SHP77 (cell line): ENCODE measurements at places on chromosomes 12 and 14.
A peak's percentile ranks its signal among the peaks of the same experiment; 100 is the strongest.

- no peak for DNase-seq
These were observed 123.4 kb downstream of the DICER1 start for GRCh38 chr14:95033682-95034632.

GRCh38 chr12:107442326-107442987 is 243.1 kb upstream of the PWP1 start:
- no peak for DNase-seq

DNA sequence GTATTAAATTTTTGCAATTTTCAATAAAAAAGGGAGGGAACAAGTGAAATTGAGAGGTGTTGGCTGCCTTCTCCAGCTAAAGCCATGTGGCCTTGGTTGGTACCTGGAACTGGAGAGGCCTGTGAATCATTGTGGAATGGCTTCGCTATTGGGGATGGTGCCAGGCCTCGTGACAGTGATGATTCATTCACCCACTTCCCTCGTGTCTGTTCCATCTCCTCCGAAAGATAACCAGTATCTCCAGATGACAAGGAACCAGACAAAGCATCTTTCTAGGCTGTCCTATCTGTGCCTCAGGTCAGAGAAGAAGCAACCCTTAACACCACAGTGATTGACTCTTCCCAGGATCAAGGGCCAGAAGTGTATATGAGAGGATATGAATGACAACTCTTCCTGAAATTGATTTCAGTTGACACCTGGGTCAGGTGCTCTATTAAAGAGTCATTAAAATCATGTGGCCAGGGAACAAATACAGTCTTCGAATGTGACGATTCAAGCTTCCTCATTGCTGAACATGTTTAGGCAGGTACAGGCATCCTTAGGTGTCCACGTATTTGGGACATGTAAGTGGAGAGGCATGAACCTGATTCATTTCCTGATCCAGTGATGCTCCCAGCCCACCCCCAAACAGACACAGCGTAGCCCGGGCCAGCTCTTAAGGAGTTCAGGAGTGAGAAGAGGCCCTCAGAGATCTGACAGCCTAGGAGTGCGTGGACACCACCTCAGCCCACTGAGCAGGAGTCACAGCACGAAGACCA is at the start of gene RNASE7:
RNASE7 (plus strand) TSS at position 687 of the 758 bp plus-strand sequence. CDS start 631 bp downstream, outside the sequence.
- no peak for DNase-seq

GRCh38 chr14:55712491-55712890 is 132.5 kb downstream of the KTN1 start:
- peak; percentile 25 for DNase-seq

GRCh38 chr12:26205941-26206340 is 10.6 kb downstream of the SSPN start:
- no peak for DNase-seq

- DNase-seq = no peak
These were observed 1.4 kb upstream of the AP4S1 start for GRCh38 chr14:31024010-31024480.

GRCh38 chr12:49365542-49365941 is 1.7 kb upstream of the SPATS2 start:
- DNase-seq = no peak

DNA sequence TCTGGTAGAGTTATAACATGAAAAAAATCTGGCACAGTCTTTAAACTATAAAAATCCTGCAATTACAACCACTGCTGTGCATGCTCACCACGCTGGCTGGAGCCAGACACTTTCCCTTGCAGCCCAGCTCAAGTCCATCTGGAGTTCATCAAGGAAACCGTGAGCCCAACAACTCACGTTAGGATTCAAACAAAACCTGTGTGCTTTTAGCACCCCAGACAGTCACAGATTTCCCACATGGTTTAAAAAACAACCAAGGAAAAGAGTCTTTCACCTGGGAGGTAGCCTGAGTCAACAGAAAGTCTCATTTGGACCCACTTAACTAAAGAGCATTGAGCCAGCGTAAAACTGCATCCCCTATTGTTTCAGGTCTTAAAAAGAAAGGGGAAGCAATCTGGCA is 4.7 kb downstream of the LRIG3 start:
- DNase-seq = peak; percentile 34

- no peak for DNase-seq
These were observed 6.2 kb downstream of the SLC39A5 start for GRCh38 chr12:56236091-56236490.

- DNase-seq = no peak
These were observed 6.6 kb downstream of the NDRG2 start for GRCh38 chr14:21018286-21018685.

GRCh38 chr14:86973177-86973576 is 1019.8 kb downstream of the GALC start:
- no peak for DNase-seq

DNA sequence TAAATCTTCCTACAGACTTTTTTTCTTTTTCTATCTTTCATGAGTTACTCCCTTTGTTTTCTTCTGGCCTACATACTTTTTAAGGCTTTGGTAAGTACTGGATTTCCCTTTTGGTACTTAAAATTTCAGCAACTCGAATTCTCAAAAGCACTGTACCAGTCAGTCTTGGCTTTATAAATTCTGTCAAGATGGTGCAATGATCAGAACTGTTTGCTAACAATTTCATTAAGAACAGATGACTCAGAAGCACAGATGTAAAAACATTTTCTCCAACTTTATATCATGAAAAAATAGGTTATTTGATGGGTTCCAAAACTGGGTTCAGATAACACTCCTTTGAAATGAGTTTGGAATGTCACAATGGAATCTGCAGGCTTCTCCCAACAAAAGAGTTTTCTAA is 1961.8 kb upstream of the FLRT2 start:
- DNase-seq = no peak

DNA sequence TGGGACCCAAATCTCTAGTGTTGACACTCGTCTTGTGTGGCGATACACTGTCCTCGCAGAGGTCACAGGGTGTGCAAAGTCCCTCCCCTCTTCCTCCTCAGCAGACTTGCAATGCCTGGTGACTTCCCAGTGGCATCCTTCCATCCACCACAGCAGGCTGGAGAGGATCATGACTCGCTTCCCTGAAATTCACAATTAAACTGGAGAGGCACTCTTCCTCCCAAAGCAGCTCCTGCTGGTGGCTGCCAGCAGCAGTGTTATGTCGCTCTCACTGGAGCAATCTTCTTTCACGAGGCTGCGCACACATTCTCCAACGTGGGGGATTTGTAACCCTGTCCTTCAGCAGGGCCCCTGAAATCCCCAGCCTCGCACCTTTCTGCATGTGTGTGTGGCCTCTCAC is 145.2 kb upstream of the TMCC3 start:
- DNase-seq = no peak

DNA sequence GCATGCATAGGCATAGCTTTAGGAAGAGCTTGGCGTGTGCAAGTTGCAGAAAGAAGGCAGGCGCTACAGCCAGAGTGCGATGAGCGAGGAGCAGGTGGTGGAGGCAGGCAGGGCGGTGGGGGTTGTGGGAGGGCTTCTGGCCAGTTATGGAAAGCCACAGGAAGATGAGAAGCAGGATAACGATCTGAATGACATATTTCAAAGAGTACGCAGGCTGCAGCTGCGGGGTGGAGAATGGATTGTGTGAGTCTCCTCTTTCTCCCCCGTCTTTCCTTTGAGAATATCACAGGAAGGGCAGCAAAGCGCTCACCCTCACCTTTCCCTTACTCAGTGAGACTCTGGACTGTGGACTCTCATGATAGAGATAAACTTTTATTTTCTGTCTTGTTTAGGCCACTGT is 48.7 kb upstream of the PLXNC1 start:
- peak; percentile 32 for DNase-seq

GRCh38 chr14:56126637-56126913 is 8.4 kb downstream of the PELI2 start:
- no peak for DNase-seq

DNA sequence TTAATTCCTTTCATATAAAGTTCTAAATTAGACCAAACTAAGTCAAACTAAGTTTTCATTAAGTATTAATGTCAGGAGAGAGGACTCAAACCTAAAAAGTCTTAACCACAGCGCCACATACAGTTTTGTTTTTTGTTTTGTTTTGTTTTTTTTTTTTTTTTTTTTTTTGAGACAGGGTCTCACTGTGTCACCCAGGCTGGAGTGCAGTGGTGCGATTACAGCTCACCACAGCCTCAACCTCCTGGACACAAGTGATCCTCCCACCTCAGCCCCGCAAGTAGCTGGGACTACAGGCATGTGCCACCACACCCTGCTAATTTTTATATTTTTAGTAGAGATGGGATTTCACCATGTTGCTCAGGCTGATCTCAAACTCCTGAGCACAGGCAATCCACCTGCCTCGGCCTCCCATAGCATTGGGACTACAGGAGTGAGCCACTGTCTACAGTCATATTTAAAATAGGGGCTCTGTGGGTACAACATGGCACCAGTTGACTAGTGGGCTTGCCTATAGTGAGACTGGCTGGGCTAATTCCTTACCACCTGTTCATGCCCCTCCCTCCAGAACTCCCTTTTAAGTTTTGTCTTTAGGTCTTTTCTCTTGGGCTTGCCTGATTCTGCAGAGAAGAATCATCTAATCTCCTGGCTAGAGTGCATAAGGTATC is 110.2 kb downstream of the PPP2R5E start:
- DNase-seq = no peak

DNA sequence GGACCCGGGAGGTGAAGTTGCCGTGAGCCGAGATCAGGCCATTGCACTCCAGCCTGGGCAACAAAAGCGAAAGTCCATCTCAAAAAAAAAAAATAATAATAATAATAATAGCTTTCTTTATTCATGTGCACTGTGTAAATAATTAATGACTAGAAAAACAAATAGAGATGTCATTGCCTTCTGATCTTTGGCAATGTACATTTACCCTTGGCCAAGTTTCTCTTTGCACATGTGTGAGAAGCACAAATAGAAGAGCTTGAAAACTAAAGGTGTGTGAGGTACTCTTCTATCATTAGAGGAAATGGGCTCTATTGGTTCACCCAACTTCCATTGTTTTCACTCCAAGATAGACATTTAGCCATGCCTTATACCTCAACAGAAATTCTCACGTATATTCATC is 170.1 kb upstream of the PDZRN4 start:
- DNase-seq = no peak

GRCh38 chr12:107374161-107374840 is 281.0 kb upstream of the CRY1 start:
- no peak for DNase-seq

GRCh38 chr12:16482726-16483125 is 123.2 kb downstream of the LMO3 start:
- DNase-seq = no peak
